Spinal cord (tissue), 10 donors: ENCODE measurements at places on chromosomes 5 and 9.

GRCh38 chr5:65822710-65823109, 100.7 kb downstream of the NLN start:
- DNase-seq = no peak

- DNase-seq = no peak
These were observed 732.1 kb upstream of the RIOK2 start for GRCh38 chr5:97915106-97915505.

DNA sequence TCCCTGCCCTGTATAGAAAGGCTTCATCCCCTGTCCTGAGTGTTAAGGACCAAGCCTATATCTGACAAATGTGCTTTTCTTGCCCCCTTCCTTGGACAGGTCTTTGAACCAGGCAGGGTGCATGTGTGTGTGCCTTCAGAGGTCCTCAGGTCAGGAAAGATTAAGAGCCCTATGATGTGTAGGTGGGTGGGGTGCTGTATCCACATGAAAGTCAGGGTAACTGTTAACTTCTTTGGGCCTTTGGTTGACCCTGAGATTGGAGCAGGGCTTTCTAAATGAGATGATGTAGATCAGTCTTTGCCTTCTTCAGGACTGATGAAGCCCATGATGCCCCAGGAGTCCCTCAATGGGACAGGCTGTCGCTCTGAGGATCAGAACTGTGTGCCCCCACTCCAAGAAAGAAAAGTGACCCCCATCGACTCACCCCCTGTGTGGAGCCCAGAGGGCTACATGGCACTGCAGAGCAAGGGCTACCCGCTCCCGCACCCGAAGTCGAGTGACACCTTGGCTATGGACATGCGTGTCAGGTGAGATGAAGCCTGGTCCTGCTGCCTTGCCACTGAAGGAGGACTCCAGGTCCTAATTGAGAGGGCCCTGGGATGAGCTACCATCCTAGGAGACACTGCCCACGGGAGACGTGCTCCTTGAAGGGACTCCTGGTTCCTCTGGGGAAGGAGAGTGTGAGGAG, 29.4 kb upstream of the POMT1 start:
- no peak for DNase-seq

DNA sequence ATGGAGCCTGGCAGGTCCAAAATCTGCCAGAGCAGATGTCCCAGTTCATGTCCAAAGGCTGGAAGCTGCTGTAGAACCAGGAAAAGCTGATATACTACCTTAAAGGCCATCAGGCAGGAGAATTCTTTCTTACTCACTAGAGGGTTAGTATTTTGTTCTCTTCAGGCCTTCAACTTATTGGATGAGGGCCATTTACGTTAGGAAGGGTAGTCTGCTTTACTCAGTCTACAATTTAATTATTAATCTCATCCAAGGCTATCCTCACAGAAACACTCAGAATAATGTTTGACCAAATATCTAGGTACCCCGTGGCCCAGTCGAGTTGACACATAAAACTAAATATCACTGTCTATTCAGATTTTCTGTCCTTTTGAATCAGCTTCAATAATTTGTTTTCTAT, 437.4 kb downstream of the TLE4 start:
- DNase-seq = no peak

DNA sequence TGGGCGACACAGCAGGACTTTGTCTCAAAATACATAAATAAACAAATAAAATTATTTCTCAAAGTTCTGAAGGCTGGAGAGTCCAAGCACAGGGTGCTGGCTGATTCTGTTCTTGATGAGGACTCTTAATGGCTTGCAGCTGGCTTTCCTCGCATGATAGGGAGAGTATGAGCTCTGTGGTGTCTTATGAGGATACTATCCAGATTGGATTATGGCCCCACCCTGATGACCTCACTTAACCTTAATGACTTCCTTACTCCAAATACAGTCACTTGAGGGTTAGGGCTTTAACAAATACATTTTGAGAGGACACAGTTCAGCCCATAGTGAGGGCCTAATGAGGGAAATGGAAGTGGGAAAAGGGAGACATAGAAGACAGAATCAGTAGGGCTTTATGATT, 87.7 kb downstream of the FOCAD start:
- no peak for DNase-seq

GRCh38 chr5:10854506-10855277, 93.7 kb upstream of the DAP start:
- no peak for DNase-seq

GRCh38 chr5:136108180-136108611, 24.4 kb upstream of the SMAD5 start:
- DNase-seq = no peak
